ENCODE measurements at places on chromosomes 7 and 10.

DNA sequence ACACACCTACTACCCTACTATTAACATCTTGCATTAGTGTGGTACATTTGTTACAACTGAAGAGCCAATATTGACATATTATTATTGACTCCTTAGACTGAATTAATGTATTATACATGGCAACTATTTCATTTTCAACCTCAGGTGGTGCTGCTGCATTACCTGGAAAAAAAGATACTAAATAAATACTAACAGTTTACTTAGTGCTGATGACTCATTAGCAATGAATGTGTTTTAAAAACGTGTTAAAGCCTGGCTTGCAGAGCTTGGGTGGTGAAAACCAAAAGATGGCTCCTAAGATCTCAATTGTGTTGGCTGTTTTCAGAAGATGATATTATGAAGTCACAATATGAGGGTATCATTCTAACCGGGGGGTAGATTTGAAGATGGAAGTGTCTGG, 34.8 kb downstream of the CFAP43 start:
- DNase-seq: no peak

GRCh38 chr10:116316503-116316902, 7.7 kb upstream of the CCDC172 start:
- no peak for DNase-seq

GRCh38 chr10:93097386-93097785, 23.7 kb downstream of the CYP26A1 start:
- DNase-seq: no peak

- no peak for DNase-seq
Measured at GRCh38 chr7:74362266-74362665, 73.1 kb downstream of the CLIP2 start.

DNA sequence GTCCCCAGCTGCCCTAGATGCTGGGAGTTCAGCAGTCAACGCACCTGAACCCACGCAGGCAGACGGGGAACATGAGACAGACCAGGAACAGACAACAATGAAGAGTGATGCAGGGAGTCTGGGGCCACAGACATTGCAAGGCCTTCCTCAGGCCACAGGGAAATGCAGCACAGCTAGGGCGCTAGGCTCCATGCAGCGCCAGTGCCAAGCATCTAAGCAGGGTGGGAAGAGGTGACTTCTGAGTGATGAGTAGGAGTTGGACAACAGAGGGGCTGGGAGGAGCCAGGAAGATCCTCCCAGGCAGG, 7.7 kb upstream of the RET start:
- DNase-seq: no peak

DNA sequence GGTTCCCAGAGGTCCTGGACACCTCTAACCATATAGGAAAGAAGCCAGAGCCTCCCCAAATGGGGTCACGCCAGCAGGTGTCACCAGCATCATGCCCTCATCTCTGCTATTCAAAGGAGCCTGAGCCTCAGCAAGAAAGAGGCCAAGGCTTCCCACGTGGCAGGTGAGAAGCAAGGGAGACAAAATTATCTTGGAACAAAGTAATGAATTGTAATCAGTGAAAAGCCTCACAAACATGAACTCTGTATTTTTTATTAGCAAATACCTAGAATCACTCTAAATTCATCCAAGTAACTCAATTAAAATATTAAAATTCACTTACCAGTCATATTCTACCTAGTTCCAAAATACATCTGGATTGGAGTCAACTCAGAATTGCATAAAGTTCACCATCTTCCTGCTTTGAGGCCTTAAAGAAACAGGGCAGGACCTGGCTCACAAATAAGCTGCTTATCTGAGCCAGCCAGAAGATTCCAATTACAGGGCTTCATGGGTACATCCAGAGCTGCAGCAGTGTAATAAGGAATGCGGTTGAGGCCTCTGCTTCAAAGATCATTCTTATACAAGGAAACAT, 68.7 kb downstream of the SGMS1 start:
- DNase-seq: no peak

GRCh38 chr10:21688009-21688332, 153.9 kb downstream of the MLLT10 start:
- no peak for DNase-seq

- no peak for DNase-seq
Measured at GRCh38 chr10:125734823-125735222, 15.3 kb downstream of the EDRF1 start.

GRCh38 chr7:29797112-29797944, 9.0 kb upstream of the WIPF3 start:
- no peak for DNase-seq

DNA sequence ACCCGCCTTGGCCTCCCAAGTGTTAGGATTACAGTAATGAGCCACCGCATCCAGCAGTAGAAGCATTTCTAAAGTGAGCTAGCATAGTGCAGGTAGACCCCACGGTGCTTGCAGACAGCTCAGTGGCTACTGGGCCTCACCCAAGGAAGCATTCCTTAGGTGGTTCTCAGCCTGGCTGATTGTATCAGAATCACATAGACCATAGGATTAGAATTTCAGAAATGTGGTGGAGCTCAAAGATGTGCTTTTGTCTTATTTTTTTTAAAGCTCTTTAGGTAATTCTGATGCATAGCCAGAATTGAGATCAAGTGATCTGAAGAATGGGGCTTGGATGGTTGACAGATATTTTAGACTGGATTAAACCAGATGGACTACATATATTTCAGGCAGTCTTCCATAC, 10.9 kb downstream of the ANLN start:
- DNase-seq: no peak

DNA sequence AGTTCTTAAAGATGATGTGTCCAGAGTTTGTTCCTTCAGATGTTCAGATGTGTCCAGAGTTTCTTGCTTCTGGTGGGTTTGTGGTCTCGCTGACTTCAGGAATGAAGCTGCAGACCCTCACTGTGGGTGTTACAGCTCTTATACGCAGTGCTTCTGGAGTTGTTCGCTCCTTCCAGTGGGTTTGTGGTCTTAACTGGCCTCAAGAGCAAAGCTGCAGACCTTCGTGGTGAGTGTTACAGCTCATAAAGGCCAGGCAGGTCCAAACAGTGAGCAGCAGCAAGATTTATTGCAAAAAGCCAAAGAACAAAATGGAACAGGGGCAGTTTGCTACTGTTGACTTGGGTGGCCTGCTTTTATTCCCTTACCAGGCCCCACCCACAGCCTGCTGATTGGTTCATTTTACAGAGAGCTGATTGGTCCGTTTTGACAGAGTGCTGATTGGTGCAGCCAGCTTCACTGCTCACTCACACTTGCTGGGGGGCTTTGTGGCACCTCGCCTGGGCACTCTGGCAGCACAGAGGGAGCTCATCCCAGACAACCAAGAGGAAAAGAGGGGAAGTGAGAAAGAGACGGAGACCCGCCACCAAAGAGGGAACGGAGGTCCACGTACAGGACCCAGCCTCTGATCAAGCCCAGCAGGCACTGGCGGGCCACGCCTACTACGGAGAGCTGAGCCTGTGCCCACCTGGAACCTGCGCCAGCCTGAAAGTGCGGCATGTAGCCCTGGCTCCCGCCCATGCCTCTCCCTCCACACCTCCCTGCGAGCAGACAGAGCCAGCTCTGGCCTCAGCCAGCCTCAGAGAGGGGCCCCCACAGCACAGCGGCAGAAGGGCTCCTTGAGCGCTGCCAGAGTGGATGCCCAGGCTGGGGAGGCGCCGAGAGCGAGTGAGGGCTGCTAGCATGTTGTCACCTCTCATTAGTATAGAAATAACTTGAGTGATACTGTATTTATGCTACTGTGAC, 55.8 kb upstream of the SEMA3C start:
- DNase-seq: no peak

- DNase-seq: no peak
Measured at GRCh38 chr7:114312649-114313048, 102.0 kb upstream of the FOXP2 start.

GRCh38 chr10:69767793-69768192, 33.9 kb upstream of the COL13A1 start:
- DNase-seq: no peak

- DNase-seq: no peak
Measured at GRCh38 chr7:42091461-42092291, 145.3 kb downstream of the GLI3 start.

DNA sequence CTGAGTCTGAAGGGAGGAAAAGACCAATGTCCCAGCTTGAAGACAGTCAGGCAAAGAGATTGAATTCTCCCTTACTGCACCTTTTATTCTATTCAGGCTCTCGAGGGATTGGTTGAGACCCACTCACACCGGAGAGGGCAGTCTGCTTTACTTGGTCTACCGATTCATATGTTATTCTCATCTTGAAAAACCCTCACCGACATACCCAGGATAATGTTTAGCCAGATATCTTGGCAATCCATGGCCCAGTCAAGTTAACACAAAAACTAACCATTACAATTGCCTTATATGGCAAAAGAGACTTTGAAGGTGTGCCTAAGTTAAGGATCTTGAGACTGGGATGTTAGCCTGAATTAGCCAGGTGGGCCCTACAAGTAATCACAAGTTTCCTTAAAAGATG, 53.8 kb upstream of the BET1 start:
- no peak for DNase-seq

DNA sequence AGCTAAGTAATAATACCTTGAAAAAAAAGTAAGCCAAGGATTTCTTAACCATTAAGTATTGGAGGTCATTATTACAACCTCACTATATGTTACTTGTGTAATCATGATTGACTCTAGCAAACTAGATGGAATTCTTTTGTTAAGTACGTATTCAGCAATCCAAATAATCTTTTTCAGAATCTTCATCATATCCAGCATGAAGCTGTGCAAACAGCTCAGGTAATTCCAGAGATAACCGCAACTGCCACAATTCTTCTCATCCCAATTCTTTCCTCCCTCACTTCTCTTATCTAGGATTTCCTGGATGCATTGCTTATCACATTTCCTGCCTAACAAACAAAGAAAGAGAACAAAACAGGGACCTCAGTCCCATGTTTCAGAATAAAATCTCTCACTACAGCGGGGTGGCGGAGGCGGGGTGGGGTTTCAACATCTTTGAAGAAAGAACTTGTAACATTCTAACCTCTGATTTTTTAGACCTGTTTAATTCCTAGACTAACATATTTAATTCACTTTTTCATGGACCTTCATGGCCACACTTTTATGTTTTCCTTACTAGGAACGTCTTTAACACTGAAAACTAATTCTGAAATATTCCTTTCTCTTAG, 156.5 kb downstream of the POM121L12 start:
- no peak for DNase-seq

DNA sequence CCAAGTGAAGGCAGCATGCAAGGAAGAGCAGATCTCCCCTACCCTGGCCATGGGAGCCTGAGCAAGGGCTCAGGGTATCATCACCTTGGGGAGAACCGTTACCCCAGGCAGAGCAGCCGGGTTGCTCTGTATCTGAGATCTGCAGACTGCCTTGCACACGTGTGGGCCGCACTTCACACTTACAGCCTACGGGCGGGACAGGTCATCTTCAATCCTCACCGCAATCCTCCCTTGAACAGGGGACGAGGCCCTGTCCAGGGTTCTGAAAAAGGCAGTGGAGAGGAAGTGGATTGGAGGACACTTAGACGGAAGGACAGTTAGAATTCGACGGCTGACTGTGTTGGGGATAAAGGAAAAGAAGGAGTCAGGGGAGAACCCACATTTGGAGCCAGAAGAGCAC, 51.4 kb downstream of the NPS start:
- no peak for DNase-seq
